K562 (cell line): ENCODE measurements at places on chromosomes 5 and 9. TPM values are rescaled to one million over a fixed set of nuclear protein-coding genes. Genes with fewer than 3 reads are reported as not detected.
A peak's percentile ranks its signal among the peaks of the same experiment; 100 is the strongest.

The GABRB2 gene
- total RNA-seq = not detected in 2 replicates

DNA sequence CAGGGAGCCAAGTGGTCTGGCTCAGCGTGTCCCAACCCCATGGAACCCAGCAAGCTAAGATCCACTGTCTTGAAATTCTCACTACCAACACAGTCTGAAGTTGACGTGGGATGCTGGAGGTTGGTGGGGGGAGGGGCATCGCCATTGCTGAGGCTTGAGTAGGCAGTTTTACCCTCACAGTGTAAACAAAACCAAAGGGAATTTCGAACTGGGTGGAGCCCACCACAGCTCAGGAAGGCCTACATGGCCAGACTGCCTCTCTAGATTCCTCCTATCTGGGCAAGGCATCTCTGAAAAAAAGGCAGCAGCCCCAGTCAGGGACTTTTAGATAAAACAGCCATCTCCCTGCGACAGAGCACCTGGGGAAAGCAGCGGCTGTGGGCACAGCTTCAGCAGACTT is 17.1 kb upstream of the FBXL17 start:
- no peak overlapping the region for H3K4me3 ChIP-seq
- no peak for DNase-seq

GRCh38 chr5:141399555-141400258 is 2.0 kb downstream of the PCDHGB5 start:
- DNase-seq = no peak
- H3K4me3 ChIP-seq = no peak overlapping the region
- H3K4me1 ChIP-seq = peaks cover 8% of the 10 kb centered on the region
- H3K36me3 ChIP-seq = no peaks in the 10 kb centered on the region
- no peak overlapping the region for H3K27ac ChIP-seq

The LYRM7 gene
- 27.1 and 32.7 TPM in 2 replicates for total RNA-seq

DNA sequence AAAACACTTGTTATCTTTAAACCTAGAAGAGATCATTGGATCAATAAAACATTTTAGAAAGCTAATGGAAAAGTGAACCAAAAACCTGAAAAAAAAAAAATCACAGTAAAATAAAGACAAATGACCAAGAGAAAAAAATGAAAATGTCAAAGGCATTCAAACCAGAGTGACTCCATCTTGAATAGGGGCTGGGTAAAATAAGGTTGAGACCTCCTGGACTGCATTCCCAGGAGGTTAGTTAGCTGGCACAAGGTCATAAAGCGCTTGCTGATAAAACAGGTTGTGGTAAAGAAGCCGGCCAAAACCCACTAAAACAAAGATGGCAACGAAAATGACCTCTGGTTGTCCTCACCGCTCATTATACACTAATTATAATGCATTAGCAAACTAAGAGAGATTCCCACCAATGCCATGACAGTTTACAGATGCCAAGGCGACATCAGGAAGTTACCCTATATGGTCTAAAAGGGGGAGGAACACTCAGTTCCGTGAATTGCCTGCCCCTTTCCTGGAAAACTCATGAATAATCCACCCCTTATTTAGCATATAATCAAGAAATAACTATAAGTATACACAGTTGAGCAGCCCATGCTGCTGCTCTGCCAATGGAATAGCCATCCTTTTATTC is 116.7 kb upstream of the NEK6 start:
- H3K4me1 ChIP-seq = no peaks in the 10 kb centered on the region; the same call in 1 of the 2 replicates
- no peak for DNase-seq
- no peaks in the 10 kb centered on the region for H3K27me3 ChIP-seq
- H3K36me3 ChIP-seq = no peaks in the 10 kb centered on the region

DNA sequence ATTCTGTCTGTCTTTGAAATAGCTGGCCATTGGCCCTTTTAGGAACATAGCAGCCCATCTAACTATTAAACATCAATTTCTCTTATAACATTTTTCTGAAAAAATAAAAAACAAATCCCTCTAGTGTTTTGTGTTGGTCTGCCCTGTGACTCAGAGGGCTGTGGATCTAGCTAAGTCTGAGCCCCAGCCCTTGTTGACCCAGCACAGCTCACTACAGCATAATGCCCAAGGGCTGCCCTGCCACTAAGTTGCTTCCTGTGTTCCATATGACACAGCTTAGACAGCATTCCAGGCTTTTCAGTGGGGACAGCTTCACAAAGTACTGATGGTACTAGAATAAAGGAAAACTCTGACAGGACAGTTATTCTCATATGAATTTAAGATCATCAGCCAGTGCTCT is 136.0 kb downstream of the SCAMP1 start:
- no peaks in the 10 kb centered on the region for H3K36me3 ChIP-seq
- DNase-seq = no peak
- H3K27me3 ChIP-seq = no peaks in the 10 kb centered on the region
- H3K4me1 ChIP-seq = peaks cover 9% of the 10 kb centered on the region; the same call in 1 of the 3 replicates
- no peak overlapping the region for H3K4me3 ChIP-seq
- H3K27ac ChIP-seq = no peak overlapping the region

- no peak for DNase-seq
- peak overlapping the region; percentile 7; the same call in 1 of the 3 replicates for H3K27ac ChIP-seq
- peaks cover 2% of the 10 kb centered on the region; the same call in 1 of the 3 replicates for H3K36me3 ChIP-seq
- H3K4me1 ChIP-seq = no peaks in the 10 kb centered on the region; the same call in 2 of the 3 replicates
Observed at GRCh38 chr9:105503881-105504280, 54.0 kb upstream of the FKTN start.

DNA sequence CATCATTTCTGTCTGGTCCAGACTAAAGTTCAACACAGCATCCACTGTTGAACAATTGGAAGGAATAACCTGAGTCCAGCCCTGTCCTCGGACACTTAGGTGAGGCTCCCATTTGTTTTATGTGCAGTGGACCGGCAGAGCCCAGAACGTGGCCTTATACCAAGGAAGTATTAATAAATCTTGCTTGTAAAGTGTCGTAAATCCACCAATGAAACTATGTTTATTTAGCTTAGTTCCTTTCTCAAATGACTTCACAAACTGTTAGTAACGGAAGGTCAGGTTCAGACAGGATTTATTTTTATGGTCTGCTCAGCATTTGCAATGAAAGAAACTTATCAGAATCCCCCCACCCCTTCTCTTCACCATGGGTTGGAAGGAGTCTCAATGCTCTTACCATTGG is 149.5 kb downstream of the PCSK1 start:
- no peaks in the 10 kb centered on the region for H3K36me3 ChIP-seq
- H3K4me3 ChIP-seq = no peak overlapping the region
- DNase-seq = no peak

The GPX8 gene
- total RNA-seq = 0.62 and 0.69 TPM in 2 replicates

GRCh38 chr5:180649297-180650039 is at the start of gene FLT4:
TSS of gene FLT4 (minus strand) at chr5:180649600. CDS start at chr5:180649545, 55 bp downstream.
- peak; percentile 83 for DNase-seq
- H3K27ac ChIP-seq = no peak within 1 kb of the TSS
- H3K4me3 ChIP-seq = peak within 1 kb of the TSS; percentile 22
- H3K4me1 ChIP-seq = peaks cover 30% of the 10 kb centered on the region
- H3K27me3 ChIP-seq = peaks cover 81% of the 10 kb centered on the region

- no peak for DNase-seq
- no peaks in the 10 kb centered on the region for H3K27me3 ChIP-seq
- H3K4me1 ChIP-seq = no peaks in the 10 kb centered on the region
- H3K27ac ChIP-seq = no peak overlapping the region
Observed at GRCh38 chr9:96874201-96874785, 20.0 kb upstream of the ZNF782 start.

The SPAG8 gene
- 0.36 and 0.40 TPM in 2 replicates for total RNA-seq

- no peaks in the 10 kb centered on the region for H3K4me1 ChIP-seq
- H3K27me3 ChIP-seq = no peaks in the 10 kb centered on the region
- no peaks in the 10 kb centered on the region for H3K36me3 ChIP-seq
- H3K27ac ChIP-seq = no peak overlapping the region
- no peak overlapping the region for H3K4me3 ChIP-seq
Observed at GRCh38 chr9:79135681-79136415, 435.9 kb upstream of the TLE4 start.

DNA sequence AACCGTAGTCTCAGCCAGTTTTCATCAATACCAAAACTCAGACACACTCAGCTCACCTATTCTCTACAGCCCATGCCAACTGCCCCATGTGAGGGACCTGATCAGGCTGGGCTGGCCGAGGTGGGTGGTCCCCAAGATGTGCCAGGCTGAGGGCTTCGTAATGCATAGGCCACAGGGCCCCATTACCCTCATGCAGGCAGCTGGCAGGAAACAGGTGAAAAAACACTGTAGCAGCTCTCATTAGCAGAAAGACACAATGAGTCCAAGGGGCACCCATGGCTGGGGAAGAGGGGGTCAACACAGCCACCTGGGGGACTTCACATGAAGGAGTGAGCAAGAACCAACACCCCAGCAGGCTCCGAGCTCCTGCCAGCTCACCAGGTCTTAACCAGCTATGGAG is 8.2 kb downstream of the IPPK start:
- H3K4me1 ChIP-seq = no peaks in the 10 kb centered on the region; the same call in 2 of the 3 replicates
- H3K4me3 ChIP-seq = no peak overlapping the region
- H3K27me3 ChIP-seq = no peaks in the 10 kb centered on the region
- H3K36me3 ChIP-seq = peaks cover 62% of the 10 kb centered on the region
- H3K27ac ChIP-seq = no peak overlapping the region

DNA sequence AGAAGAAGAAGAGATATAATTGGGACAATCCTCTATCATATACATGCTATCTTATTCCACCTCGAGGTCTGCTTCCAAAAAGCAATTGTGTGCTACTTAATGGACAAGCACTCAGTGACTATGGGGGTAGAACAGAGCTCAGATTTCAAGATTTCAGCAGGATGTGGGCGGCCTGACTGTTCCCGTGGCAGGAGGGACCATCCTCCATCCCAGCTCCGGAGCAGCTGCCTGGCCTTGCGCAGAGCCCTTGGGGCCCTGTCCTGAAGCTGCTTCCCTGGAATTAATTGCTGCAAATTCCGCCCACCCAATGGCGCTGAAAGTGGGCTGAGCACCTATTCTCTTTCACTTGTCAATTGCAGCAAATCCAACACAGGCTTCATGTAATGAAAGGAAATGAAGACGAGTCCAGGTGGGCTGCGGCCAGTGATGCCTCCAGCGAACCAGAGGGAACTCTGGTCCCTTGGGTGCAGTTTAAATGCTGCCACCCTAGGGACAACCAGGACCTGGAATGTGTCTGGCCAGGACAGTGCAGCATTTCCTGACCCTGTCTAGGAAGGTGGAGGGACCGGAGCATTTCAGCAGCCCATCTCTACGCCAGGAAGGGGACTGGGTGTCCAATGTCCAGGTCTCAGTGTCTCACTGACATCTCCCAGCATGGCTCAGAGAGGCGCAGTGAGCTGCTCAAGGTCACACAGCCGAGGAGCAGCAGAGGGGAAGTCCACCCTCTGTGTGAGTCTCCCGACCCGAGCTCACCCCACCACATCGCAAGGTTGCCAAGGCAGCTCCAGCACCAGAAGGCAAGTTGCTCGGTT is 50.5 kb upstream of the FCN1 start:
- no peaks in the 10 kb centered on the region for H3K4me1 ChIP-seq
- H3K36me3 ChIP-seq = no peaks in the 10 kb centered on the region
- no peak overlapping the region for H3K27ac ChIP-seq
- no peaks in the 10 kb centered on the region; the same call in 1 of the 3 replicates for H3K27me3 ChIP-seq
- H3K4me3 ChIP-seq = no peak overlapping the region

The DBN1 gene
- total RNA-seq = 78.9 and 84.3 TPM in 2 replicates

- DNase-seq = no peak
- H3K4me1 ChIP-seq = no peaks in the 10 kb centered on the region
- no peaks in the 10 kb centered on the region for H3K36me3 ChIP-seq
- H3K4me3 ChIP-seq = no peak overlapping the region
- H3K27me3 ChIP-seq = no peaks in the 10 kb centered on the region
Observed at GRCh38 chr9:109705515-109705914, 74.5 kb upstream of the PALM2AKAP2 start.

- H3K27ac ChIP-seq = no peak overlapping the region
- no peaks in the 10 kb centered on the region for H3K4me1 ChIP-seq
- H3K36me3 ChIP-seq = no peaks in the 10 kb centered on the region
- no peaks in the 10 kb centered on the region for H3K27me3 ChIP-seq
- no peak overlapping the region for H3K4me3 ChIP-seq
Observed at GRCh38 chr5:57777174-57777581, 294.6 kb upstream of the ACTBL2 start.

The TLE1 gene
- 0.11 and 0.20 TPM in 2 replicates for total RNA-seq

DNA sequence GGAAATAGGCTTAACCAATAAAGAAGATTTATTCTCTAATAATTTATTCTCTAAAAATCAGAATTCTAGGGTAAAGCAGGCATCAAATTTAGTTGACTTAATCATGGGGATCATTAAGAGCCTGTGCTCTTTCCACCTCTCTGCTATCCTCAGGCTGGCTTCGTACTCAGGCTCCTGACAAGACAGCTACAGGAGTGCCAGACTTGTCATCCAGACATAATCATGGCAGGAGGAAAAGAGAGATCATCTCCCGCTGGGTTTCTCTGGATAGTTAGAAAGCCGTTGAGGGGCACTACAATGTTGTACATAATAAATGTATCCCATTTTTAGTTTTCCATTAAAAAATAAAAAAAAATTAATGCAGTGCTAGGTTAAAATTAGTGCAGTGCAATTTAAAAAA is 171.9 kb downstream of the SEC61B start:
- H3K4me3 ChIP-seq = no peak overlapping the region
- DNase-seq = no peak
- no peaks in the 10 kb centered on the region for H3K36me3 ChIP-seq

The LRRC70 gene
- 0.73 and 0.83 TPM in 2 replicates for total RNA-seq

The FAM78A gene
- 103 and 105 TPM in 2 replicates for total RNA-seq

The DAB2IP gene
- total RNA-seq = 0.31 and 0.38 TPM in 2 replicates

GRCh38 chr9:123998278-123998925 is 13.2 kb upstream of the LHX2 start:
- DNase-seq = no peak
- H3K4me3 ChIP-seq = no peak overlapping the region
- no peaks in the 10 kb centered on the region for H3K36me3 ChIP-seq
- H3K27ac ChIP-seq = no peak overlapping the region
- peaks cover 60% of the 10 kb centered on the region for H3K27me3 ChIP-seq

DNA sequence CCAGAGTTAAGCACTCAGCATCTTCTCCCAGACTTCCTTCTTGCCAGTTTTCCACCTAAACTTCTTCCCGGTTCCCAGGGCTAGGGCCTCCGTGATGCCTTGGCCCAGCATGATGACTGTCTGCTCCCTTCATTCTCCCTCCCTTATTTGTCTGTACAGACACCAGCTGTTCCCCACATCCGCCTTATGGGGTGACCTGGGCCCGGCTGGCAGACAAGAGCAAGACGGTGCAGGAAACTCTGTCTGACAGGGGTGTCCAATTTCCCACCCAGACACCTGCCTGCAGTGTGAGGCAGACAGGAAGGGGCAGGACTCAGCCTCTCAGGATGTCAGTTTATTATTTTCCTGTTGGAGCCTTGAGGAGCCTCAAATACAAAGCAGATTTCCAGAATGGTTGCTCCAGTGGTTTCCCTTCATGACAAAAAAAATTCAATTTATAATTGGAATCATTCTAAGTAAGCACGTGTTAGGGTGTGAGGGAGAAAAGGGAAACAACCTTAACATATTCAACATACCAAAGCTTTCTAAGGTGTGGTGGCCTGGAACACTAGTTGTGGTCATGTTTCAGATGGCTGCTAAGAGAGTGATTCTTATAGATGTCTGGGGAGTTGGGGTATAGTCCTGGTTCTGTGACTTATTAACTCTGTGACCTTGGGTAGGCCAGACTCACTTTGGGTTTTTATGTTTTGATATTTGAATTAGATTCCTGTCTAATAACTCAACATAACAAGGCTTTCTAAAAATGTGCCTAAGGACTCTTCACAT is 234.5 kb downstream of the PAPPA start:
- H3K27ac ChIP-seq = no peak overlapping the region
- no peaks in the 10 kb centered on the region for H3K27me3 ChIP-seq
- H3K4me3 ChIP-seq = no peak overlapping the region
- peaks cover 16% of the 10 kb centered on the region; the same call in 2 of the 3 replicates for H3K4me1 ChIP-seq

GRCh38 chr9:4828761-4829160 is 36.0 kb downstream of the RCL1 start:
- H3K4me3 ChIP-seq = no peak overlapping the region
- H3K36me3 ChIP-seq = peaks cover 73% of the 10 kb centered on the region
- peaks cover 59% of the 10 kb centered on the region for H3K4me1 ChIP-seq
- no peaks in the 10 kb centered on the region for H3K27me3 ChIP-seq

- no peak for DNase-seq
- no peaks in the 10 kb centered on the region for H3K36me3 ChIP-seq
- H3K27ac ChIP-seq = no peak overlapping the region
- no peaks in the 10 kb centered on the region for H3K4me1 ChIP-seq
Observed at GRCh38 chr5:73093943-73094342, 26.4 kb upstream of the TMEM171 start.
